ENCODE measurements at places on chromosomes 4 and X.

DNA sequence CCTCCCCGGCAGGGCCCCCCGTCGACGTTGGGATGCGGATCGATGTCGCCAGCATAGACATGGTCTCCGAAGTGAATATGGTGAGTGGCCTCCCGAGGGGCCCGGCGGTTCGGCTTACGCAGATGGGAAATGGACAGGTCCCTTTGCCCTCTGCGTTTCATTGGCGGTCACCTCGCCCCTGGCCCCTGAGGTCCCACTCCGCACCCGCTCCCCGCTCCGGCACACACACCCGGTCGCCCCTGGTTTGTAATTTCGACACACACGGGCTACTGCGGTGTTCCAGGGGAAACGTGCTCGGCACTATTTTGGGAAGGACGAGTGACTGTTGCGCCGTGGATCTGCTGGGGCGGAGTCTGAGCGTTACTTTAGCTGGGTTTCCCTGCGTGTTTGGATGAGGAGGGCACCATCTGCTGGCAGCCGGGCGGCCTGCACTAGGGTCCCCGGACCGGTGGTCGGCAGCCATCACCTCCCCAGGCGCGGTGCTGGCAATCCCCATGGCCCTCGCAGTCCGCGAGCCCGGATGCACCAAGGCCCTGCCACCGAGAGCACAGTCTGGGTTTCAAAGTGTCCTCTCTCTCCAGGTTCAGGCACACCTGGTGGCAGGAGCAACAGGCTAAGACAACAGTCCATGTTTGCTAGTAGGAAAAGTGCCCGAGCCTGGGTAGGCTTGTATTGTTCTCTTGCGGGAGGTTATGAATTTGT is 1.2 kb downstream of the GABRB1 start:
- no peak for DNase-seq

GRCh38 chrX:35728481-35728880 is 69.7 kb upstream of the MAGEB16 start:
- no peak for DNase-seq

DNA sequence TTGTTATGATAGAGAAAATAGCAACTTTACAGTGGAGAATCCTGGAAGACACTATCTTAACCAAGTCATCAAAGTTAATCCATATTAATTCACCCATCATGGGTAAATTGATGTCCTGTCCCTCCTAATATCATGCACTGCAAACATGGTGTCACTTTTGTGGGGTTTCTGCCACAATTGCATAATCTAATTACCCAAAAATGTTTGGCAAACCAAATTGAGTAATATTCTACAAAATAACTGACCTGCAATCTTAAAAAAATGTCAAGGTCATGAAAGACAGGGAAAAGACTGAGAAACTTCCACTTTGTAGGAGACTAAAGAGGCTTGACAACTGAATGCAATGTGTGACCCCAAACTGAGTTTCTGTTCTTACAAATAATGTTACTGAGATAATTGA is 37.1 kb upstream of the PLAC8 start:
- DNase-seq, result no peak

- DNase-seq, result no peak
Observed at GRCh38 chr4:52625216-52625615, 33.9 kb downstream of the USP46 start.

GRCh38 chrX:111181951-111182350 is 86.0 kb downstream of the PAK3 start:
- DNase-seq, result no peak

DNA sequence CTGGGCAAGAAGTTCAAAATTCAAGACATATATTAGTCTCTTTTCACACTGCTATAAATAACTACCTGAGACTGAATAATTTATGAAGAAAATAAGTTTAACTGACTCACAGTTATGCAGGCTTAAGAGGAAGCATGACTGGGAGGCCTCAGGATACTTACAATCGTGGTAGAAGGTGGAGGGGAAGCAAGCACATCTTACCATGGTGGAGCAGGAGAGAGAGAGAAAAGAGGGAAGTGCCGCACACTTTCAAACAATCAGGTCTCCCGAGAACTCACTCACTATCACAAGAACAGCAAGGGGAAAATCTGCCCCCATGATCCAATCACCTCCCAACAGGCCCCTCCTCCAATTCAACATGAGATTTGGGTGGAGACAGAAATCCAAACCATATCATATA is 273.3 kb upstream of the RASGEF1B start:
- no peak for DNase-seq

DNA sequence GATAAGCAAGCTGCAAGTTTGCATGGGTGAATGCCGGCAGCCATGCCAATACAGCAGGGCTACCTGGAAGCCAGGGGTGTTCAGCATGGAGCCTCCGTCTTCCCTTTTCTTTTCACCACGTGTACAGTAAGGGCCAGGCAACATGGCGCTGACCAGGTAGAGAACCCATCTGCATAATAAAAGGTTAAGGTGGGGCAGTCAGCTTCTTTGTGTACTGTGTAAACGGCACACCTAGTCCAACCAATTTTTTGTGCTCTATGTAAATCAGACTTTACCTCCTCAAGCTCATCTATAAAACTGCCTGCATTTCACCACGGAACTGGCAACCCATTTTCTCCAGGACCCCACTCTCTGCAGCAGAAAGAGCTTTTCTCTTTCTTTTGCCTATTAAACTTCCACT is 286.8 kb upstream of the VCX3A start:
- DNase-seq, result no peak

- DNase-seq, result no peak
Observed at GRCh38 chrX:115232933-115233496, 881 bp downstream of the LRCH2 start.

GRCh38 chrX:24874604-24875247 is 141.0 kb downstream of the ARX start:
- no peak for DNase-seq

Measured in CD8-positive, alpha-beta T cell (primary cell).